ENCODE measurements at places on chromosomes 5 and 9.
A peak's percentile ranks its signal among the peaks of the same experiment; 100 is the strongest.

DNA sequence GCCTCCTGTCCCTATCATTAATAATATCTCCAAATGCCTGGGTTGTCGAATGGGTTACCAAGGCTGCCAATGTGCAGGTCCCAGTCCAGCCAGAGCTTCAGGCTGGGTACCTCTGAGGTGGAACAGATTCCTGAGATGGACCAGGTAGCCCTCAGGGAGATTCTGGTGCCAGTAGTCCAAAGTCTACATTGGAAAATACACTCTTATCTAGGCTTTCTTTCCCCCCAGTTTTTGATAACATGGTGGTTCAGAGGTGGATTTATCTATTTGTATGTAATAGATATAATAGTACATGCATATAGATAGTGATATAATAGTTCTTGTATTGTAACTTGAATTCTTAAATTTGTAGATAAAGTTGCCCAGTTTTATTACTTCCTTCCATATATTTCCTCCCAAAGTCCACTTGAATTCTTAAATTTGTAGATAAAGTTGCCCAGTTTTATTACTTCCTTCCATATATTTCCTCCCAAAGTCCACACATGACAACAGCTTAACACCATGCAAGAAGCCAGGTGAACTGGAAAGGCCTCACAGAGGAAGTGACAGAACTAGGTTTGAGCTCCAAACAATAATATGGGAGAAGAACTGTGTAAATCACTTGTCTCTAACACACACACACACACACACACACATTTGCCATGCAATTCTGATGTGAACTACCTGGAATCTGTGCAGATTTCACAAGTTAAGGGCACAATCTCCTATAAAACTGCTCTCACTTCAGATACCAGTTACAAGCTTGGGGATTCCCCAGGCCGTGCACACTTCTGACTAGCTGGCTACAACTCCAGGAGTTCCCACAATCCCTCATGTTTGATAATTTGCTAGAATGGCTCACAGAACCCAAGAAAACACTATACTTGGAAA lies 30.7 kb upstream of the ERAP1 start:
- DNase-seq = no peak

DNA sequence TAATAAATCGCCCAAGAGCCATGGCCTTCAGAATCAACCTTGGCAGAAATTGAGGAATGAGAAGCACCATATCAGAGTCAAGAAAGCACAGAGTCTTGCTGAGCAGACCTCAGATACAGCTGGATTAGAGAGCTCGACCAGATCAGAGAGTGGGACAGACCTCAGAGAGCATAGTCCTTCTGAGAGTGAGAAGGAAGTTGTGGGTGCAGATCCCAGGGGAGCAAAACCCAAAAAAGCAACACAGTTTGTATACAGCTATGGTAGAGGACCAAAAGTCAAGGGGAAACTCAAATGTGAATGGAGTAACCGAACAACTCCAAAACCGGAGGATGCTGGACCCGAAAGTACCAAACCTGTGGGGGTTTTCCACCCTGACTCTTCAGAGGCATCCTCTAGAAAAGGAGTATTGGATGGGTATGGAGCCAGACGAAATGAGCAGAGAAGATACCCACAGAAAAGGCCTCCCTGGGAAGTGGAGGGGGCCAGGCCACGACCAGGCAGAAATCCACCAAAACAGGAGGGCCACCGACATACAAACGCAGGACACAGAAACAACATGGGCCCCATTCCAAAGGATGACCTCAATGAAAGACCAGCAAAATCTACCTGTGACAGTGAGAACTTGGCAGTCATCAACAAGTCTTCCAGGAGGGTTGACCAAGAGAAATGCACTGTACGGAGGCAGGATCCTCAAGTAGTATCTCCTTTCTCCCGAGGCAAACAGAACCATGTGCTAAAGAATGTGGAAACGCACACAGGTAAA lies 4.5 kb downstream of the NFX1 start:
- DNase-seq = no peak

DNA sequence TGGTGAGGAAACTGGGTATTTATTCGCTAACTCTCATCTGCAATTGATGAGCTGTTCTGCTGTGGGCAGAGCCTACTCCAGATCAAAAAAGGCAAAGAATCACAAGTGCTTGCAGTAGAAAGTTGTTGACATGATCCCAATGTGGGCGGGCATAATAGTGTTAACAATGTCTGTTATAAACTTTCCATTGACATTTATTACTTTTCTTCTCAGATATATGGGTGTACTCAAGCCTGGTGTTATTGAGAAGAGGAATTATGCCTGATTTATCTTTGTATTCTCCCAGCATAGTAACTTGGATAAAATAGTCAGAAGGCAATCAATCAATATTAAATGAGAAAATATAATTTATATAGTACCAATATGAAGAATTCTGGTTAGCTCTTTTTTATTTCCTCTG lies 47.8 kb downstream of the ZNF474 start:
- DNase-seq = no peak

DNA sequence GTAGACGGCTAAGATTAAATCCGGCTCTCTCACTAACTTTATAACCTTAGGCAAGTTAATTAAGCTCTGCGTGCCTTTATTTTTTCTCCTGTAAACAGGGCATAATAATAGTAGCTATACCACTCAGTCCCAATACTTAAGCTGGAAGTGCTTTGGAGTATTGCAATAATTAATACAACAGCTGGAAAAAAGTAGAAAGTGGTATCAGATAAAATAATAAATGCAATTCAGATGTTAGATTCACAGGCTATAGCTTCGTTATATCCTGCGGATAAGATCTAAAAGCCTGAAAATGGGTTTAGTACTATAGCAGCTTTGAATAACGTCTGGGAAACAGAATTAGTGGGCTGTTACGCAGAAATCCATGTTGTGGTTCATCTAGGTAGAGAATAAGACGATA lies 51.8 kb downstream of the MEGF9 start:
- no peak for DNase-seq

GRCh38 chr5:73446631-73447529 lies 1.7 kb downstream of the FOXD1 start:
- DNase-seq = no peak

GRCh38 chr5:61866930-61867329 lies 439.1 kb upstream of the KIF2A start:
- no peak for DNase-seq

GRCh38 chr9:113425072-113425471 lies 14.5 kb downstream of the C9orf43 start:
- DNase-seq = no peak

DNA sequence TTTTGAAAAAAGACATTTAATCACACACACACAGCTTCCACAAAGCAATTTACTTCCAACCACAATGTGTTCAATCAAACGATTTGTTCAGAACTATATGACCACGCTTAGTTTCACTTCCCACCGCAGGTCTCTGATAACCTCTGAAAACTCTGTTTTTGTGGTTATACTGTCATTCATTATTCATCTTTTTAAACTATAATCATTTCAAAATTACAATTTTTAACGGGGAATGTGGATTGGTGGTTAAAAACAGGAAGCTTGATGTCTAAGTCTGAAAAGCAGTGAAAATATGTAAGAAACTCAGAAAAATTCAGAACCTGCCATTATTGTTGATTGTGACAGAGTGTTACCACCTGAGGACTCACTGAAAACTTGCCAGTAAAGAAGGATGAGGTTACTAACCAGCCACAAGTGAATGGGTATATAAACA lies 12.7 kb upstream of the TMEM174 start:
- DNase-seq = no peak

DNA sequence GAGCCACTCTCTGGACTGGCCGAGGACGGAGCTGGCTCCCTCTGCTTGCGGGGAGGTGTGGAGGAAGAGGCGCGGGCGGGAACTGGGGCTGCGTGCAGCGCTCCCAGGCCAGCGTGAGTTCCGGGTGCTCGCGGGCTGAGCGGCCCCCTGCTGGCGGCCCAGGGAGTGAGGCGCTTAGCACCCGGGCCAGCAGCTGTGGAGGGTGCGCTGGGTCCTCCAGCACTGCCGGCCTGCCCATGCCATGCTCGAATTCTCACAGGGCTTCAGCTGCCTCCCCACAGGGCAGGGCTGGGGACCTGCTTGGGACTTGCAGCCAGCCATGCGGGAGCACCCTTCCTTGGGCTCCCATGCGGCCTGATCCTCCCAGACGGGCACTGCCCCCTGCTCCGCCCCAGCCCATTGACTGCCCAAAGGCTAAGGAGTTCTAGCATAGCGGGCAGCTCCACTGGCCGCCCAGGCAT lies 416.9 kb downstream of the MRPS30 start:
- DNase-seq = no peak

- DNase-seq = no peak
Measured at GRCh38 chr5:25552871-25553481, 908.2 kb upstream of the CDH10 start.

DNA sequence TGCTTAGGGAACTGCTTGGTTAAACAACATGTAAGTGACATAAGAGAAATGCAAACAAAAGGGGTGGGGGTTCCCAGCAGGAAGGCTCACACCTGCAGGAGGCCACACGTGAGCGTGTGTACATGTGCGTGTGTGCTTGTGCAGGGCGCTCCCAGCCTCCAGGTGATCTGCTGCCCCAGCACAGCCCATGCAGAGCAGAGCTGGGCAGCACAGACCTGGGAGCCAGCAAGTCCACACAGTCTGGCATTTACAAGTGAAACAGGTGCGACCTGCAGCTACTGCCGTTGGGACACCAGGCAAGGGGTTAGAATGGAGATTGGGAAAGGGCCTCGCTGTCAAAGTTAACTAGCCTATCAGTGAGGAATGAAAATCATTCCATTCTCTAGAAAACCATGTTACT lies 41.8 kb downstream of the GRAMD2B start:
- DNase-seq = no peak

DNA sequence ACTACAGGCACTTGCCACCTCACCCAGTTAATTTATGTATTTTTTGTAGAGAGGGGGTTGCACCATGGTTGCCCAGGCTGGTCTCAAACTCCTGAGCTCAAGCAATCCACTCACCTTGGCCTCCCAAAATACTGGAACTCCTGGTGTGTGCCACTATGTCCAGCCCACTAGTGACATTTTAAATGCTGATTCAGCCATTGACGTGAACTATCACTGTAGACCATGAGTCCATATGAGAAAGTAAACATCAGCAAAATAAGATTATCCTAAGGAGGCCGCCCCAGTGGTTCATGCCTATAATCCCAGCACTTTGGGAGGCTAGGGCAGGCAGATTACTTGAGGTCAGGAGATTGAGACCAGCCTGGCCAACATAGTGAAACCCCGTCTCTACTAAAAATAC lies 488.1 kb upstream of the EDIL3 start:
- no peak for DNase-seq

- no peak for DNase-seq
Measured at GRCh38 chr5:72625332-72625731, 118.1 kb upstream of the ZNF366 start.

DNA sequence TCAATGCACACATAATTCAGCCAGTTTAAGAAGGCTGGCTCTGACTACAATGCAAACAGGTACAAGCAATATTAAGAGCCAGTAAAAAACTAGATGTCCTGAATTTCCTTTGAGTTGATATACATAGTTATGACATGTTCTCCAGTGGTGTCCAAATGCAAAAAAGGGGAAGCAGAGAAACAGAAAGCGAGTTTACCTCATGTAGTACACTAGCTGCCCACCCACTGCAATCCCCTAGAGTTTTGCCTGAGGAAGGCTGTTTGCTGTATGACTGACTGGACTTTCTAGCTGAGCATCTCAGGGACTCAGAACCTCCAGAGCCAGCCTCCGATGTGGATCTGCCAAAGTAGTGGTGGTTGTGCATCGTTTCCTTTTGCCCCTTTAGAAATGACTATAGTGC lies 44.8 kb upstream of the SLC1A3 start:
- DNase-seq = no peak

DNA sequence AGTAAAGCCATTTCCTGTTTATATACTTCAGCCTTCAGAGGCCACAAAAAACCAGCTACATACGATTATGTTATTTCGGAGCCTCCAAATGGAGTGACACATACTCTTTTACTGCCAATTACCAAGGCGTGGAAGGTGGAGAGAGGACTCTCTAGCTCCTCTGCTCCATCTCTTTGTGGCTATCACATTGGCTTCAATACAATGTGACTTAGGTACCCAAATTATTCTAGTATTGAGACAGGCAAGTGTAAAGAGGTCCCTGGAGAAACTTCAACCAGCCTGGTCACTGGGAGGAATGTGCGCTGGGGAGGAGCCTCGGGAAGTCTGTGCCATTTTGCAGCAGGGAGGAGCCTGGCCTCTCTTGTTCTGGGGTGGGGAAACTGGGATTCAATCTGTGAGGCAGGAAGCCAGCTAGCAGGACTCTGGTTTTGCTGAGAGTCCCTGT lies 85.8 kb upstream of the TAS2R1 start:
- no peak for DNase-seq

DNA sequence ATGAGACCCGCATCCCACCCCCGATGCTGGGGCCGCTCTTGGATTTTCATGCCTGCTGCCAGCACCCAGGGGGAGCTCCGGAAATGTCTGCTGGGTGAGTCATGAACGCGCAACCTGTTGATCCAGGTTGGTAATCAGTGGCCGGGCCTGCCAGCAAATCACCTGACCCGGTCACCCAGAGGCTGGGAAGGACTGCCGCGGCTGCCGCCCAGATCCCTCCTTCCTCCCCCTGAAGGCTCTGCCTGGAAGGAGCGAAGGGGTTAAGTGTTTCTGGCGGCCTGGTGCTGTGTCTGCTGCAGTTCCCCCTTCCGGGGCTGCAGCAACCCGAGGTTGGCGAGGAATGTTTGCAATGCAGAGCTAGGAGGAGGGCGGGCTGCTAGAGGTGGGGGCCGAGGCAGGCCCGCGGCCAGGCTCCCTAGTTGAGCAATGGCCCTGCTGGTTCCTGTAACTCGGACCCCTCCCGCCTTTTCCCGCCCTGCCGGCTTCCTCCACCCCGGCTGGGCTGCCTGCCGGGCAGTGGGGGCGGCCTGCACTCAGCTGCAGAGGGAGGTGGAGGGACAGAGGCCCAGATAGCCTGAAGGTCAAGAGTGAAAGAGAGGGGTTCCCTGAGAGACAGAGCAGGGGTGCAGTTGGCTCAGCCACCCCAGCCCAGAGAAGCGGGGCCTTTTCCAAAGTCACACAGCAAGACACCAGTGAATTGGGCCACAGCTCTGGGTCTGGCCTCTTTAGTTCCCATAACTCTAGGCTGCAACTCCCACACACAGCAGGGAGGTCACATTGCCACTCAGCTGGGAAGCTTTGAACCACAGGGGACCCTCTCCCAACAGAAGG lies 156.3 kb upstream of the IER5L start:
- peak; percentile 87 for DNase-seq

DNA sequence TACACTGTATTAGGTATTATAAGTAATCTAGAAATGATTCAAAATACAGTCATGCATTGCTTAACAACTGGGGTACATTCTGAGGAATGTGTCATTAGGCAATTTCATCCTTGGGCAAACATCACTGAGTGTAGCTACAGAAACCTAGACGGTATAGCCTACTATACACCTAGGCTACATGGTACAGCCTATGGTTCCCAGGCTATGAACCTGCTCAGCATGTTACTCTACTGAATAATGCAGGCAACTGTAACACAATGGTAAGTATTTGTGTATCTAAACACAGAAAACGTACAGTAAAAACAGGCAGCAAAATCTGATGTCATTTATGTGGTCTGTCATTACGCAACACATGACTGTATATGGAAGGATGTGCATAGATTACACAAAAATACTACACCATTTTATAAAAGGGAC lies 96.8 kb downstream of the RAPGEF6 start:
- no peak for DNase-seq

GRCh38 chr5:115561176-115561575 lies 16.6 kb upstream of the FEM1C start:
- DNase-seq = no peak

All from AG04450 (cell line).